ENCODE measurements at places on chromosomes 5 and 9.

GRCh38 chr9:87255431-87256155 lies 242.1 kb upstream of the DAPK1 start:
- DNase-seq, result no peak

GRCh38 chr9:99213197-99213596 lies 8.5 kb downstream of the ALG2 start:
- DNase-seq, result no peak

- no peak for DNase-seq
Measured at GRCh38 chr9:16680975-16681651, 189.4 kb downstream of the BNC2 start.

- DNase-seq, result no peak
Measured at GRCh38 chr9:93702261-93702660, 125.9 kb downstream of the PHF2 start.

DNA sequence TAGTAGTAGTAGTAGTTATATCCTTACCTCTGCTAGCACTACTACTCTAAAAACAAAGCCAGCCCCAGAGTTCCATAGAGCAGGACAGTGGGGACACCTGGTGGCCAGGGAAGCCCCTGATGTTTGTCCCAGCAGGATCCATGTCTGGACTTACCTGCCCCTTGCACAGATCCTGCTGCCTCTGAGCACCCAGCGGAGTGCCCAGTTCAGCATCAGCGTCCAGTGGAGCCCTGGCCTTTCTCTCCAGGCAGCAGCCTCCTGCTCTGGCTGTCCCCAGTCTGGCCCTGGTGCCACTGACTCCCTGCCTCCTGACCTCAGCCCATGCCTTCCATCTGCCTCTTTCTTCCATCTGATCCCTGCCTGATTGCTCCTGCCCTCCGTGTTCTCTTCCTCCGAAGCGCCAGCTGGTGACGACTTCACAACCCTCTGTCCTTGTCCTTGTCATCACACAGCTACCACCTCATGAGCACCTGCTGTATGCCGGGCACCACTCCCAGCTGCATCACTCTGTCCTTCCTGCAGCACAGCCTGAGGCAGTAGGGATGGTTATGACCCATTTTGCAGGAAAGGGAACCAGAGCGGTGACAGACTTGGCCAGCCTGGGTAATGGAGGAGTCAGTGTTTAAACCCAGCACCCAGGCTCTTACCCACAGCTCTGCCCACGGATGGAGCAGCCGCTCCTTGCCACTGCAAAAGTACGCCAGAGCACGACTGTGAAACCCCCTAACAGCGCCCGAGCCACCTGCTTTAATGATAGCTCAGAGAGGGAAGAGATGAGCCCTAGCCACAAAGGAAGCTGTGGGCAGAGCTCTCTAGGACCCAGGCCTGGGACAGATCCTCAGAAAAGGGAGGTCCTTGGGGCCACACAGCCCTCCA lies 11.5 kb downstream of the SARDH start:
- peak; percentile 27 for DNase-seq

GRCh38 chr5:124420952-124421351 lies 325.5 kb downstream of the ZNF608 start:
- DNase-seq, result no peak

- no peak for DNase-seq
Measured at GRCh38 chr5:92653730-92654461, 927.1 kb downstream of the NR2F1-AS1 start.

DNA sequence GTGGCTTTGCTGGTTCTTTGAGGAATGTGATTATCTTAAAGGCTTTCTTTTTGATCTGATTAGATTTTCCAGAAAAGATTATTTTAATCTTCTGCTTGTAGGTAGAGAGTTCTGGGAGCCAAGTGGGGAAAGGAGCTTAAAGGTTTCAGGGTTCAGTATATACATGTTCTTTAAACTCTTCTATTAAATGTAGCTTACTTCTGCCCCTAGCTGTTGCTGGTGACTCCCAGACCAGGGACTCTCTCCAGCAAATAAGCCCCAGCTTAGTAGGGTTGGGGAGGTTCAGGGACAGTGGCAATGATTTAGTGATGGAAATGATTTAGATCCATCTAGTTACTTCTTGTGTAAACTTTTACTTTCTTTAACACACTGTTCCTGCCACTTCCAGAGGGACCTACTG lies 72.2 kb downstream of the SLC12A2 start:
- no peak for DNase-seq

GRCh38 chr9:2745560-2746380 lies 28.5 kb downstream of the KCNV2 start:
- no peak for DNase-seq

DNA sequence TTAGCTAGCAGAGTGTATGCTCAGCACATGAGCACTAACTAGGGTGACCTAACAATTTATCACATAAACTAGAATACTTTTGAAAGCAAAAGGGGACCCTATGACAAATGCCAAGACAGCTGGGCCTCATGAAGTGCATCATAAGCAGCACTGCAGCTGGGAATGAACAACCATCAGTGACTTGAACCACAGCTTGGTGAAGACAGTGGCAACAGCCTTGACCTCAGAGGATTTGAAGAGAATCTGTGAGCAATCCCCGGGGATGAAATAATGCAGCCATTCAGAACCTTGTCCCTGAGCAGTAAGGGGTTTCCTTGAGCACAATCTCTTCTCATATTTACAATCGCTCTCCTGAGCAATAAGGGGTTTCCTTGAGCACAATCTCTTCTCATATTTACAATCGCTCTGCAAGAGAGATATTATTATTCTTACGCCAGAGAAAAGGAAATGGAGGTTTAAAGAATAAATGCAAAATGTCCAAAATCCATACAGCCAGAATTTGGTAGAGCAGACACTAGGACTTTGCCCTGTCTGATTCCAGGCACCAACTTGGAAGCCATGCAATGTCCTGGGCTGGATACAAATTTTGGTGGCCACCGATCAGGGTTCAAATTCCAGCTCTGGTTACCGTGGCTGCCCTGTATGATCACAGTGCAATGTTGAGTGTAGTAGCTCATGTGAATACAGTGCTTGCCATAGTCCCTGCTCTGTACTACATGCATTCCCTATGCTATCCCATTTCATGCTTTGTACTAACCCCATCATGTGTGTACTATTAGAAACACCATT lies 846 bp upstream of the NSG2 start:
- no peak for DNase-seq

DNA sequence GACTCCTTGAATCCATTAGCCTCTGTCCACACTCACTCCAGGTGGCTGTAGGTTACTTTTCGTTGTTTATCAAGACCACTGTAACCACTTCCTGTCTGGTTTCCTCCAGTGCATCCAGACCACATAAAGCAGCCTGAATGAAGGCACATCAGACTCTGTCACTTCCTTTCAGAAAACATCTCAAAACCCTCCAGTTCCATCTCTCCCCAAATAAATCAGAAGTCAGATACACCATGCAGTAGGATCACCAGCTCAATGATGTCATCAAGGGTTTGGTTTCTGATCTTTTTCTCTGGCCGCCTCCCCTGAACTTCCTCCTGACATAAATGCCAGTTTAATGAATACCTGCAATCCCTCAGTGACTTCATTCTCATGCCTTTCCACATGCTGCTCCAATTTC lies 161.2 kb downstream of the ZNF462 start:
- DNase-seq, result no peak
